HepG2 (cell line): ENCODE measurements at places on chromosomes 12 and 14.

- no peak for DNase-seq
Observed at GRCh38 chr14:51073731-51074130, 21.2 kb downstream of the TRIM9 start.

DNA sequence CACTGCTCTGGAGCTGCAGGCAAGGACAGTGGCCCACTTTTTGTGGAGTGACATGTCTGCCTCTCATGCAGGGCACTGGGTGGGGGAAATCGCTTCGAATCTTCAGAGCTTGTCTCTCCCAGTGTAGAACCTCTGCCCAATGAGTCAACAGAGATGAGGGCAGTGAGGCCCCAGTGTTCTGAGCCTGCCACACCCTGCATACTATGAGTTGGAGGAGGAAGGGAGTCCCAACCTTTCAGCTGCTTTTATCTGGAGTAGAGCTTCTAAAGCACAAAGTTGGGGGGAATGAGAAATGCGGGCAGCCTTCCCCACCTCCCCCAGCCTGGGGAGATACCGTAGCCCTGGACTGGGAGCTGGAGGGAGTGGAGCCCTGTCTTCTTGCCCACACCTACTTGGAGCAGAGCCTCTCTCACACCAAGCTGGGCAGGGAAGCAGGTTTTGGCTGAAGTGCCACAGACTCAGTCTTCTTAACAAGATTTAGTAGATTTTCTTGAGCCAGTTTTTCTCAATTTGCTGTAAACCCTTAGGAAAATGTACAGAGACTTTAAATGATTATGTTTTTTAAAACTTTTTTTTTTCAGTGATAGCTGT, 159.1 kb downstream of the ADGRD1 start:
- DNase-seq, result no peak

DNA sequence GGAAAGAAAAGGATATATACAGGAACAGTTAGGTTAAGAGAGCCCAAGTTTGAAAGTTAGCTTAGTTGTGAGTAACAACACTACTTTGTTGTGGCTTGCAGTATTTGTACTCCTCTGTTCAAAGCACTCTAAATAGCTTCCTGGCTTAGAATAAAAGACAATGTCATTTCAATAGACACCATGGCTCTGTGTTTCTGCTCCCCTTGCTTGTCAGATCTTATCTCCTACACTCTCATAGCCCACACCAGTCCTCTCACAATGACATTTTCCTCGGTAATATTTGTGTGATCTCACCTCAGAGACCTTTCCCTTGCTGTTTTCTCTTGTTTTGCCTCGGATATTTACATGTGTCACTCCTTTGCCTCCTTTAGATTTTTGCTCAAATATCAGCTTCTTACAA, 418.4 kb downstream of the MDGA2 start:
- no peak for DNase-seq

DNA sequence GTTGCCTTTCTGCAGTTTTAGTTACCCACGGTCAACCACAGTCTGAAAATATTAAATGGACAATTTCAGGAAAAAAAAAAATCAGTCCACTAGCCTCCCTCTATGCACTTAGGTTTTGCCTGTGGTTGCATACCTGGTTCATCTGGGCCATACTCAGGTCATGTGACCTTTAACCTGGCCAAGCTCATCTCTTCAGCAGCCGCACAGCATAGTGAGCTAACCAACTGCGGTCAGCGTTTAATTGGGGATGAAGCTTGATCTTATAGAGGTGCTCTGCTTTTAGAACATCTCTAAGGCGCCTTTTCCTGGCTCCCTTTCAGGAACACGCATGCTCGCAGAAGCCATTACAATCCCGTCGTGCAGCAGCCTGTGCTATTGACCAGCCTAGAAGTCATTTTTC, 177.2 kb upstream of the HMGA2 start:
- no peak for DNase-seq

- DNase-seq, result peak; percentile 82
Observed at GRCh38 chr14:50955373-50956043, 11.2 kb upstream of the PYGL start.

GRCh38 chr12:132127041-132127440, 17.1 kb downstream of the DDX51 start:
- DNase-seq, result no peak

DNA sequence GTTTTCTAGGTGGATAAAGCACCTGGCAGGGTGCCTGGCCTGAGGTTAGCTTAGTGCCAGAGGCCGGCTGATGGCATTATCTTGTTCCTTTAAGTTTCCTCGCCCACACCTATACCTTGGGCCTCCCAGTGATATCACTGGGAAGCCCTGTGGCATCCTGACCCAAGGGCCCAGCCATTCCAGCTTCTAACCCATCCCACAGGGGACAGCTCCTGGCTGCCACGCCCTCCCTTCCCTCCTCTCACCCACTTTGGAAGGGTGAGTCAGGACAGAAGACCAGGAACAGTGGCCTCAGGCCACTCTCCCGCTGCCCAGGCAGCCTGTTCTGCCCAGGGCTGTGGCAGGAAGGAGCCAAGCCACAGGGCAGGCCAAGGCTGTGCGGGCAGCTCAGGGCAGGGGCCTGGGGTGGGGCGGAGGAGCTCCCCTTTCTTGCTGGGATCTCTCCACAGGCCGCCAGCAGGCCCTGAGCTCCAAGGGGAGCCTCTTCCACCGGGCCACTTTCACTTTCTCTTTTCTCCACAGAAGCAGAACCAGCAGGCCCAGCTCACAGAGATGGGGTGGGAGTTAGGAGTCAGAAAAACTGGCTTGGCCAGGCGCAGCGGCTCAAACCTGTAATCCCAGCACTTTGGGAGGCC, 75.1 kb downstream of the IRF2BPL start:
- peak; percentile 45 for DNase-seq

- peak; percentile 77 for DNase-seq
Observed at GRCh38 chr14:37985826-37986470, 221.8 kb upstream of the SSTR1 start.
